ENCODE measurements at places on chromosomes 4 and X. TPM values are rescaled to one million over a fixed set of nuclear protein-coding genes. Genes with fewer than 3 reads are reported as not detected.

DNA sequence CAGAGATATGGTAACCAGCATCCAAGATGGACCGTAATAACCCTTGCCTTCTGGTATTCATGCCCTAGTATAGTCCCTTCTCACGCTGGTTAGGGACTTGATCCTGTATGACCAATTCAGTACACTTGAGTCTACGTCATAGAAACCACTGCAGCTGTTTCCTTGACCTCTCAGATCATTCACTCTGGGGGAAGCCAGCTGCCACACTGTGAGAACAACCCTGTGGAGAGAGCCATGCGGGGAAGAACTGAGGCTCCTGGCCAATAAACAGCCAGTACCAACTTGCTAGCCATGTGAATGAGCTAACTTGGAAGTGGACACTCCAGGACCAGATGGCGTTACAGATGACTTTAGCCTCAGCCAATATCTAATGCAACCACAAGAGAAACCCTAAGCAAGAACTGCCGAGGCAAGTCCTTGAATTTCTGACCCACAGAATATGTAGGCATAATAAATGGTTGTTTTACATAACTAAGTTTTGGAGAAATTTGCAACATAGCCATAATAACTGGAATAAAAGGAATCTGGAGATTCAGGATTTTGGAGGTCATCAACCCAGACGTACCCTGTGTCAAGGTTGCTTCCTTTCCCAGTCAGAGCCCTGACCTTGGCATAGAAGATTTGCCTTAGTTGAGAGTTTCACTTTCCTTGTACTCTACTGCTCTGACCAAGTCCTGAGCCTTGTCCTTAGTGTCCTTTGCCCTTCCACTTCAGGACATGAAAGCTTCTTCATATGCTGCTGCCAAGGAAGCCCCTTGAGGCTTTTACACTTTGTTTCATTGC lies 87.3 kb upstream of the ZNF81 start:
- no peak for DNase-seq

DNA sequence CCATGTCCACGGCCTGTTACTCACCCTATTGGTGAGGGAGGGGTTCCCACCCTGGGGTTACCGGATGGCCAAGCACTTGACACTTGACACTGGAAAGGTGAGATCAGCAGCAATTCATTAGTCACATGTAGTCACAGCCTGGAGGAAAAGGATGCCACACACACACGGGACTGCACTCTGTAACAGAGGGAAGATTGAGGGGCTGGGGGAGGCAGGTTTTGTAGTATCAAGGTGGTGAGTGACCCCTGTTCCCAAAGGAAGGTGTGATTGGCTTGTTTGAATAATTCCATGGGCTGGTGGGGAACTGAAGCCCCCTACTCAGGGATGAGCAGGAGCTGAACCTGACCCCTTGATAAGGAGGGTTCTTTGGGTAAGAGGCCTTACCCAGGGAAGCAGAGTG lies 96.0 kb upstream of the HELT start:
- DNase-seq, result no peak

GRCh38 chr4:675036-675882 lies 917 bp downstream of the MYL5 start:
- no peak for DNase-seq

GRCh38 chr4:76147454-76148141 lies 599 bp downstream of the NUP54 start:
- DNase-seq, result peak; percentile 24

- DNase-seq, result no peak
Observed at GRCh38 chr4:150322646-150323045, 244.4 kb downstream of the DCLK2 start.

The IL1RAPL1 gene
- not detected for total RNA-seq

The ATP2B3 gene
- total RNA-seq, result not detected

The IL2 gene
- not detected for total RNA-seq

The TIGD4 gene
- total RNA-seq, result 1.8 TPM
